T-cell (primary cell): ENCODE measurements at places on chromosomes 11 and 22.

DNA sequence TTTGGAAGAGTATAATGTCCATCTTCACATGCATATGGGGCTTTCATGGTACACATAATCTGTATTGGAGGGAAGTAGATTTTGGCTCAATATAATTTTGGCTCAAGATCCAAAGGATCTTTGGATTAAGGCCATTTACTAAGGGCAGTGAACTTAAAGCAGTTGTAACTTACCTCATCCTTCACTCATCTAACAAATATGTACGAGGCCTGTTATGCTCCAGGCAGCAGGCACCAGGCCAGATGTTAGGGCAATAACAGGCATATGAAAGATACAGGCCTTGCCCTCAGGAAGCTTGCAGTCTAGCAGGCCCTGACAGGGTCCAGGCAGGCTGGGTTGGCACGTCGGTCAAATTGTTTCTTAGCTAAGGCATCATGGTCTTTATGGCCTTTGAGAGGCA lies 44.6 kb downstream of the LIF start:
- DNase-seq: no peak

DNA sequence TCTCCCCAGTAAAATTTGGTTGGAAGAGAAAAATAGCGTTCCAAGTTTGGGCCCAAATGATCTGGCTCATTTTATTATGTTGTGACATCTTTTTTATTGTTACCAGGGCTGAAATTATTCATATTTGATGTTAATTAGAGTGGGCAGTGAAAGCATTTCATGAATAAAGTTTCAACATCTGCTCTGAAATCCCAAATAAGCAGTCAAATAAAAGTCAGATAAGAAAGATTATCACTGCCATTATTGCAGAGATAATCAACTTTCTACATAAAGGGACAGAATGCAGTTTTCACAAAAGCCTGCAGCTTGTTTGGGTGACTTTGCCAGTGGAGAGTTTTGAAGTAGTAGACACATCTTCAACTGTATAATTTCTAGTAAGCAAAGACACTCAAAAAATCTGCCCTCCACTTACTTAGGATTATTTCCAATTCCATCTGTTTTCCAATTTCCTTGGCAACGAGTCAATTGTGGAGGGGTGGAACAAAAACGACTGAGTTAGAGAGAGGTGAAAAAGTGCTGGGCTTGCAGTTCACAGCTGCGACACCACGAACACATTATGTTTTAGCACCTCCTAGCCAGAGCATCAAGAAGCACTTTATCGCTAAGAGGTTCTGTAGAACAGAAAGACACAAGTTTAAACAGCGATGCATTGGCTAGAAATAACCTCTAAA lies 9.0 kb downstream of the TECTA start:
- no peak for DNase-seq

- DNase-seq: no peak
These were observed 18.8 kb downstream of the RASD2 start for GRCh38 chr22:35559354-35560005.

DNA sequence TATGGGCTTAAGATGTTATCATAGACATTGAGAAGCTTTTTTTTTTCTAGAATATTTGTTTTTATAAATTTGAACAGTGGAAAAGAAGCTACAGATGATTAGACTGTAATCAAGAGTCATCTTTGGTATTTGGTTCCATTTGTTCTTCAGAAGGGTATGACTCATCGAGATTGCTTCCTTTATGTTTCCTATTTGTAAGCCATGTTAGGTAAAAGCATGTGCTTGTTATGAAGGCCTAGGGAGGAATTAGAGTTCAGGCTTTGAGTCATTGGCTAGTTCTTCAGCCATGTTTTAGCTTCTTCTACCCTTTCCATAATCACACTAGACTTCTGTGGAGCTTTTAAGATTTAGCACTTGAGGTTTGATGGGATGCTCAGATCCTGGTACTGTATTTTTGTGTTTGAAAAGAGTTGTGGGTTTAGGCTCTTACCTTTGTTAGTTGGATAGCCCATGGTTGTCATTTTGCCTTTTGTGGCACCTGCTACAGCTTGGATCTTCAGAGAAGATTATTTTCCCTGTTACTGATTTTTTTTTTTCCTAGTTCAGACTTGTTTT lies 44.3 kb downstream of the POLD3 start:
- no peak for DNase-seq
